ENCODE measurements at places on chromosomes 1 and 21.

DNA sequence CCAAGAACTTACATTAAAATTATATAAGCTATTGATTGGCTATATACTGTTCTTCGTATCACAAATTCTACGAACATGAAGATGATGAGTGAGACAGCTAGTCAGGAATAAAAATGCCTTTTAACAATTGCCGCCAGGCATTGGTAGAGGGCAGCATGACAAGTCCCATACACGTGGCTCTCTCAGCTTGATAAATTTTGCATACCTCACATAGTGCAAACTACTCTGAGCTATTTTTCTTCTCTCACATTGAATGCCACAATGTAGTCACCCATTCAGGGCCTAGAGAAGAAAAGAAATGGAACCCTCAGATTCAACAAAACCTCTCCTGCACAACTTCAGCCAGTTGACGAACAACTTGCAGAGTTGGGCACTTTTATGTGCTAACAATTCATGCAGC lies 27.0 kb upstream of the FMO2 start:
- no peak for DNase-seq

DNA sequence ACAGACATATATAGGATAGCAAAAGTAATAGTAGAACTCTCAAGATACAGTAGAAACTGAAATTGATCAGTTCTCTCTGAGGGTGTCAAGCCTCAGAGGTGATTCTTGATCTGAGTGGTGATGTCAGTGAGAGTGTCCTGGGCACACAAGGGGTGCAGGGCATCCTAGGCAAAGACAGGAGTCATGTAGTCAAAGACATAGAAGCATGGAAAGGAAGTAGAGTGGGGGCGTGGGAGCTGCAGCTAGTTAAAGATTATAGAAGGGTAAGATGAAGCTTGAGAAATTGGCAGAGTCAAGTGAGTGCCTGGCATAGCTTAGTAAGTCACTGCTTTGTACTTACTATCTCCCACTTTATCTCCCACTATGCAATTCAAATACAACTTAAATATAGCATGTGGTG lies 22.8 kb downstream of the CDC7 start:
- DNase-seq = no peak

DNA sequence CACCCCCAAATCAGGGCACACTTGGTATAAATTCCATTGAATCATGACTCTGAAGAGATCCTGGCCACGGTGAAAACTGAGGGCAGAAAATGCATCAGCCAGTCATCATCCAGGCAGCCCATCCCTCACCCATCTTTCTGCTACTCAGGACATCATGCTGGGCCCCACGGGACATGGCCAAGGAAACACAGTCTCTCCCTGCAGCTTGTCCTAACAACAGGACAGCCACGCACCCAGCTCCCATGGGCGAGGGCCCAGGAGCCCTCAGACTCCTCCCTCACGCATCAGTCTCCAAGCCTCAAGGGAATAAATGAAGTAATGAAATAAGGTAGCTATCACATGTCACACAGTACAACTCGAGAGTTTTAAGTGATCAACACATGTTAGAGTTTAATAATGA lies 37.8 kb downstream of the ELK4 start:
- no peak for DNase-seq

DNA sequence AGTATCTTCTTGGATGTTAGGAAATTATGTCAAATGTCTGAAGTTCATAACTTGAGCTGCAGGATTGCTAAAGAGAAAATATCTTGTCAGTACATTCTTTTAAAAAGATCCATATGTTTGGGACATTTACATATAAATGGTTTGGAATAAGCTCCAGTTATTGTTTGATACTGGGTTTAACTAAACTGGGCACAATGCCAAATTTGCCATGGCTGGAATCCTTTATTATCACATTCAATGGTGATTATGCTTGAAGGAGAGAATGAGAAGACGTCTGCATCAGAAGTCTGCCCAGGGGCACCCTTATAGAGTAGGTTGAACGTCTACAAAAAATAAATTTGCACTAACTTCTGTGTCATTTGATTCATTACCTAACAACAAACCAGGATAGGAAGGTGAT lies 652.5 kb downstream of the AMY1C start:
- DNase-seq = no peak

DNA sequence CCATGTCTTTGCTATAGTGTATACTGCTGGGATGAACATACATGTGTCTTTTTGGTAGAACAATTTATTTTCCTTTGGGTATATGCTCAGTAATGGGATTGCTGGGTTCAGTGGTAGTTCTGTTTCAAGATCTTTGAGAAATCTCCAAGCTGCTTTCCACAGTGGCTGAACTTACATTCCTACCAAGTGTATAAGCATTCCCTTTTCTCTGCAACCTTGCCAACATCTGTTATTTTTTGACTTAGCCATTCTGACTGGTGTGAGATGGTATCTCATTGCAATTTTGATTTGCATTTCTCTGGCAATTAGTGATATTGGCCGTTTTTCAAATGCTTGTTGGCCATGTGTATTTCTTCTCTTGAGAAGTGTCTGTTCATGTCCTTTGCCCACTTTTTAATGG lies 37.5 kb upstream of the ANGPTL1 start:
- DNase-seq = no peak

DNA sequence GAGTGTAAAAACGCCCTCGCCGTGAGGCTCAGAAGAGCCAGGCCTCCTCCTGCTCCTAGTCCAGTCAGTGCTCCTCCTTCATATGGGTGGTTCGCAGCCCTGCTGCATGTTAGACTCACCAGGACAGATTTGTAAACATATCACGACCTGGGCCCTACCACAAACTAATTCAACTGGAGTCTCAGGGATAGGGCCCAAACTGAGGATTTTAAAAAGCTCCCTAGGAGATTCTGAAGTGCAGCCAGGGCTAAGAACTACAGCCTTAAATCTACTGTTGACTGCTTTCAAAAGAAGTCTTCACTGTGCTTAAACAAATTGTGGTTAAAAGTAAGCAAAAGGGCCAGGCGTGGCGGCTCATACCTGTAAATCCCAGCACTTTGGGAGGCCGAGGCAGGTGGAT lies 57.0 kb downstream of the CAMTA1 start:
- DNase-seq = no peak

GRCh38 chr1:13620825-13621224 lies 37.2 kb downstream of the PDPN start:
- no peak for DNase-seq

GRCh38 chr1:25107643-25108010 lies 124.7 kb downstream of the SYF2 start:
- no peak for DNase-seq

GRCh38 chr1:157194731-157195520 lies 56.7 kb upstream of the ETV3 start:
- no peak for DNase-seq

DNA sequence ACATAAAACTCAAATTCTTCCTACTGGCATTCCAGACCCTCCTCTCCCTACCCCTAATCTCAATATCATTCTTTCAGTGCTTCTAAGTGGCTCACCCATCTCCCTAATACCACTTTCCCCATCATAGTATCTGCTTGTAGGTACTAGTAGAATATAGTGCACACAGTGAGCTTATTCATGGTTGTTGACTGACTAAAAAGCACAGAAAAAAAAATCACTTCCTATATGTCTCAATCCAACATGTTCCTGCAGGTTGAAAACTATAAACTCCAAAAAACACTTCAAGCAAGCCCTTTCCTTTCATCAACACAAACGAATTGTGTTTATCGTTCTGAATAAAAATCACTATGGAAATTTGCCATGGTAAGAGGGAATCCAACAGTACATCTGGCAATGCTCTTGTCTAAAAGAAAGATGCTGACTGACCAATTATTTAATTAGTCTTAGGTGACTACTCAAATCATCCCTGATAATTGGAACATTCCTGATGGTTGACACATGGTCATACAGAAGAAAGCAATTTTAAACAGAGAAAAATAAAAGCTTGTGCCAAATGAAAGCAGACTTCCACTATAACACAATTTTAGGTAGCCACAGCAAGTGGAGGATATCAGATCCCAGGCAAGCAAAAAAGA lies 87.1 kb downstream of the NDUFS5 start:
- DNase-seq = no peak

GRCh38 chr1:153386500-153386901 lies 4.4 kb downstream of the S100A8 start:
- DNase-seq = no peak

DNA sequence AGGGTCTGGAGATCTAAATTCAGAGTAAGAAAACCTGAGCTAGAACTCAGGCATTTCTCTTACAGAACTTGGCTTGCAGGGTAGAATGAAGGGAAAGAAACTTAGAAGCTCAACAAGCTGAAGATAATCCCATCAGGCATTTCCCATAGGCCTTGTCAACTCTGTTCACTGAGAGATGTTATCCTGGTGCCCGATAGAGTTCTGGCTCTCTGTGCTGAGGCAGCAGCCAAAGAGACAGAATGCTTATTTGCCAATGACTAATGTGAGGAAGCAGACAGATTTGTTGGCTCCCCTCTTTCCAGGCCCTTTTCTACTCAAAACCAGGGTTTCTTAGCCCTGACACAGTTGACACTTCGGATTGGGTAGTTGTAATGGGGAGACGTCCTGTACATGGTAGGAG lies 22.3 kb upstream of the TRIM45 start:
- no peak for DNase-seq

DNA sequence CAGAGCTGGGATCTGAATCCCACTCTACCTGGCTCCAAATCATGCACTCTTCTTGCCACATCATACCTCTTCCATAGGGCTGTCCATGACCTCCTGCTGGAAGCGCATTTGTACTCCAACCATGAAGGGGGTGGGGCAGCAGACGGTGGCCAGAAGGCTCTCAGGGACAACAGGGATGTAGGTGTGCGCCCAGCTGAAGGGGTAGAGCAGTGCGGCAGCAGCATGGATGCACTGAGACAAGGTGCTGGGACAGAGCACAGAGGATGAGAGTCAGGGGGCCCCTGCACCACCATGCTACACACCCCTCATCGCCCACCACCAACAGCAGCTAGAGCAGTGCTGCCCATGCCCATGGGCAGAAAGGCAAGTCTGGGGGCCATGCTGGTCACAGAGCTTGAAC lies 8.4 kb downstream of the DENND2D start:
- DNase-seq = no peak
